ENCODE measurements at places on chromosomes 2 and 18. TPM values are rescaled to one million over a fixed set of nuclear protein-coding genes. Genes with fewer than 3 reads are reported as not detected.

POTEJ gene
- not detected for total RNA-seq

- no peak for DNase-seq
Observed at GRCh38 chr2:180573951-180574350, 406.5 kb upstream of the UBE2E3 start.

ERBB4 gene
- total RNA-seq = 0.34 TPM

DNA sequence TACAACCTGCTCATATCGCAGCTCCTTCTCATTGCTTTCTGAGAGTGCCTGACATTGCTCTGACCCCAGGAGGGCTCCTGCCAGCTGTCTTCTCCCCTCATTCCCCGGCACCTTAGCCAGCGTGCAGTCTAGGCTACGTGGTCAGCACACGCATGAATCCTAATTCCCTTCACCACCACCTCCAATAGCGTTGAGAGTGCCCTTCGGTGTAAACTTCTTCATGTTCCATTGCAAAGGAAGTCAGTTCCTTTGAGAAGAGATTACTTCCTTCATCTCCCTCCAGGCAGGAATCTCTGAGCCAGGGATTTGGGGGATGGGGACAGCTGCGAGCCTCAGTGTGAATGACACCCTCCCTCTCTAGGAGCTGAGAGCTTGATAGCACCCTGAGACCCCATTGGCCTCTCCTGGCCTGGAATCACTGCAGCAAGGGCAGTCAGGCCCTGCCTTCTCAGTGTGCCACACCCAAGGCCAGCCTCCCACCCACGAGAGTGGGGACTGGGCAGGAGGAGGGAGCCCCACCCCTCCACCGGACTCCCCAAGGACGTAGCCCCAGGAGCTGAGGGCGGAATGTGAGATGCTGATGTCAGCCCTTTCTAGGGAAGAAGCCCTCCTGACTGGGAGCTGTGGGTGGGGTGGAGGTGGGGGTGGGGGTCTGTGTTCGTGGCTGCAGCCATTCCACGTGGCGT, 53.4 kb downstream of the SLC66A2 start:
- no peak for DNase-seq

DNA sequence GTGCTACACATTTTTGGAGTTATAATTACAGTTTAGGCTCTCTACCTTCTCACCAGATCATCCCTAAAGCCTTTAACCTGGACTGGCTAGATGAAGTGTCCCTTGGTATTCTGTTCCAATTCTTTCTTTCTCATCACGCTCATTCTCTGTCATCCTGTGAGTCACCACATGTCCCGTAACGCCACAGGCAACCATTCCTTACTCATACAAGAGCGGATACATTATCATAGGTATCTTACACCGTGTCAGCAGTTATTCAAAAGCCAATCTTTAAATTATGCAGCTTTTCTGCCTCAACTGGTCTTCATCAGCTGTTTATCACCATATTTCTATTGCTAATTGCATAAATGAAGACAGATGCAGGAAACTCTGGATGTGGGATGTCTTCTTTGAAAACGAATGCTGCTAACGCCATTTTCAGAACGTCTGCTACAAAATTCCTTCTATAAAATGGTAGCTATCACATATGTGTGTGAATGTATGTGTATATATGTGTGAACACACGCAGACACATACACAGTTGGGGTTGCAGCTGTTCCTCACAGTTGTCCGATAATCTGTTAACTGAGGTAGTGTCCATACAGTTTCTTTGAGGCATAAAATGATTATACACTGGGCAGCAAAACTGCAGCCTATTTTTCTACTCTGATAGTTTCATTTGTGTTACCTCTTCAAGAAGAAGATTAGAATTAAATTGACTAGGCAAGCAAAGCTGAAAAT, 47.9 kb downstream of the EML6 start:
- DNase-seq = no peak

GRCh38 chr2:112803691-112804521, 19.6 kb upstream of the IL1A start:
- no peak for DNase-seq

DNA sequence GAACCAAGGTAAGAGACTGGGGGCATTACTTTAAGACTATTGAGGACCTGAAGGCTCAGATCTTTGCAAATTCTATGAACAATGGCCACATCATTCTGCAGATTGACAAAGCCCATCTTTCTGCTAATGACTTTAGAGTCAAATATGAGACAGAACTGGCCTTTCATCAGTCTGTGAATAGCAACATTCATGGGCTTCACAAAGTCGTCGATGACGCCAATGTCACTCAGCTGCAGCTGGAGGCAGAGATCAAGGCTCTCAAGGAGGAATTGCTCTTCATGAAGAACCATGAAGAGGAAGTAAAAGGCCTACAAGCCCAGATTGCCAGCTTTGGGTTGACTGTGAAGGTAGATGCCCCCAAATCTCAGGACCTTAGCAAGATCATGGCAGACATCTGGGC, 43.8 kb upstream of the SLC4A10 start:
- DNase-seq = no peak

MBOAT2 gene
- total RNA-seq = 23.4 TPM

DNA sequence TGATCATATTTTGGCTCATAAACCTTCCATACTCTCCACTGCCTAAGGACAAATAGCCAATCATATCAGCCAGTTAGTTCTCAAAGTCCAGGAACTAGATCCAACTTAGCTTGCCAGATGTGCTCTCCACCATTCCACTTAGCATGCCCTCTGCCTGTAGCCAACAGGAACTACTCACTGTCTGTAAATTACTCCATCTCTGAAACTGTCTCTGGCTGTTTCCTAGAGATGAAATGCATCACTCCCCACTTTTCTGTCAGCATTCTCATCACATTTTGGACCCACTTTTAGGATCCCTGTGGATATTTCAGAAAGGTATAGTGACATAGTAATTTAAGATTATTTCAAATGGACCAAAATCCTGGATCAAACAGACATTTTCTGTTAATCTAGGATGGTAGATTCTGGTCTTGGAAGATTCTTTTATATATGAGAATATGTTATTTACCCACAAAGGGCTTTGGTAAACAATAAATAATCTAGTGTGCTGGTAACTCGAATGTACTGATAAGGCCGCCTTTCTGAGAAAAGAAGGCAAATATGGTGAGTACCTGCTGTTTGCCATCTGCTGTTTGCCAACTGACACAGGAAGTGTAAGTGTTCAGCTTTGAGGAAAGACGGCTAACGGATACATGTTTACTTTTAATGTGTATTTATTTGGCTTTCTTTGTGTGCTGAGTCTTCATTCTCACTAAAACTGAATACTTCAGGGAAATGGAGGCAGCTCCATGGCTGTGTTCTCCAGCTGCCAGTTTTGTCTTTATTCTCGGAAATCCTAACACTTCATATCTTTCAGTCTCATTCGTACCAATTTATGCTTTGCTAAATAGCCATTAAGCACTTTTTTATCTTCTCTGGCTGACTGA, 79.5 kb downstream of the EVA1A start:
- no peak for DNase-seq

ABCG5 gene
- not detected for total RNA-seq

CDH7 gene
- total RNA-seq = 1.5 TPM

FLACC1 gene
- 0.80 TPM for total RNA-seq

DNA sequence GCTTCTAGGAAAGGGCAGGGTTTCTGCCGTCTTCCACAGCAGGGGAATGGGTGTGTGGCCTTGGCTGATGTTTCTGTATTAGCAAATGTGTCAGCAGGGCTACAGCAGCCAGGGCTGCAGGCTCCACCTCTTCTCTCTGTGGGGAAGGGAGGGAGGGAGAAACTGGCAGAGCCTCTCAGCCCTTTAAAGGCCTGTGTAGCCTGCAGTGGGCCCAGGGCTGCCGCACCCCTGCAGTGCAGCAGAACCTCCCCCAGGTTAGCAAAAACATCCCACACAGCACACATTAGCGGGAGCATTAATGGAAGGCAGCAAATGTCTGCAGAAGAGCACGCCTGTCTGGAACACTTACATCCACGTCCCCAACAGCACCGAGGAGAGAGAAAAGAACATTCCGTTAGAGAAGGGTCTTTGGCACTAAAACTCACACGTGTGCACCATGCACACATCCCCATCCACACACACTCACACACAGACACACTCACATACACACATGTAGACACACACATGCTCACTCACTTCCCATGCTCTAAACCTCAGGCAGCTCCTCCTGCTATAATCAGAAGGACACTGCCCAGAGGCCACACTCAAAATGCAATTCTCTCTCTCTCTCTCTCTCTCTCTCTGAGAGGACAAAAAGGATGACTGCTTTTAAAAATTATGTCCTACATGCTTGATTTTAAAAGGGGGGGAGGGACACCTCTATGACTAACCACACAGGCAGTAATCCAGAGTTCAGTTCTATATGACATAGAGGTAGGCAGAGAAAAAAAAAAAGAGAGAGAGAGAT, 24.1 kb downstream of the MRPL35 start:
- no peak for DNase-seq

DNA sequence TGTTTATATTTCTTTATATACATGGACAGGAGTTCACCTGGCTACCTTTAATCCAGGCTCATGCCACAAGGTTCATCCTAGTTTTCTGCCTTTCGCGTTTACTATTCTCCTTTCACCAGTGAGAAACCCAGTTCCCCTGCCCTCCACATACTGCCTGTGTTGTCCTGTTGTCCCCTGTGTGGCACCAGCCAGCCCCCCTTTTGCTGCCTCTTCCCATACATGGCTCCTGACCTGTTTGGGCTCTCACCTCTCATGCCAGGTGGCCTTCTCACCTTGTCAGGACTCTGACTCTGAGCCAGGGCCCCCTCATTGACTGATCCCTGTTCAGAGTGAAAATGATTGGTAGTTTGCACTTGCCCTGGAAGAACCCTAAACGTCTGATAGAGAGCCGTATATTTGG, 13.6 kb downstream of the ASB1 start:
- DNase-seq = no peak

GRCh38 chr2:182321096-182321495, 105.7 kb downstream of the PDE1A start:
- no peak for DNase-seq

GRCh38 chr2:128196471-128196931, 105.5 kb downstream of the UGGT1 start:
- no peak for DNase-seq

DNA sequence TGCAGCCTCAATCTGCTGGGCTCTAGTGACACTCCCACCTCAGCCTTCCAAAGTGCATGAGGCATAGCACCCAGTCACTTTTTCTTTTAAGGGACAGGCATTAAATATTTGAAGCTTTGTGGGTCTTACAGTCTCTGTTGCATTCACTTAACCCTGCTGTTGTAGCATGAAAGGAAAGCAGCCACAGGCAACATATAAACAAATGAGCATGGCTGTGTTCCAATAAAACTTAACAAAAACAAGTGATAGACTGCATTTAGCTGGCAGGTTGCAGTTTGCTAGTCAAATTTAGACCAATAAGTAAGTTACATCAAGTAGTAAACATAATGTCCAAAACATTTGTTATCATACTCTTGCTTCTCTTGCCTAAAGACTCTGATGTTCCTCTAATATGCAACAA, 297.3 kb upstream of the MMADHC start:
- no peak for DNase-seq

IGFBP5 gene
- 2.5 TPM for total RNA-seq

UGT1A10 gene
- not detected for total RNA-seq

GRCh38 chr2:105369777-105370690, 28.8 kb downstream of the FHL2 start:
- DNase-seq = peak; percentile 75

OTOF gene
- not detected for total RNA-seq

GRCh38 chr2:237450583-237450982, 36.5 kb upstream of the MLPH start:
- no peak for DNase-seq

FOXD4L1 gene
- not detected for total RNA-seq

DNA sequence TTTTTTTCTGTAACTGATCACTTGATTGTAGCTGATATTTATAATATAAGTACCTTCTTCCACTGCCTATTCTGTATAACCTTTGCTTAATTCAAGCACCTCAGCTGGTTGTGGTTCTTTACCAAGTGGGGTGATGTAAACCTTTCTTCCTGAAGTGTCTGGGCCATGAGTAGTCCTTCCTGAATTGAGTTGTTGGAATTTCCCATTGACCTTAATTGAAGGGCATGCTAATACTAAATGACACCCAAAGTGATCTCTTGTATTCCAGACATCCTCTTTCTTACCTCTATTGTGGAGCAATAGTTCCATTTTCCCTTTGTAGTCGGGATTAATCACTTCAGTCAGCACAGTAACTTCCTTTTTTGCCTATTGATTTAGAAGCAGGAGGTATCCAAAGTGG, 1496.8 kb upstream of the CELF4 start:
- no peak for DNase-seq

- DNase-seq = no peak
Observed at GRCh38 chr2:213806125-213806726, 522.0 kb downstream of the SPAG16 start.

- no peak for DNase-seq
Observed at GRCh38 chr18:8787794-8788193, 82.4 kb downstream of the MTCL1 start.

DNA sequence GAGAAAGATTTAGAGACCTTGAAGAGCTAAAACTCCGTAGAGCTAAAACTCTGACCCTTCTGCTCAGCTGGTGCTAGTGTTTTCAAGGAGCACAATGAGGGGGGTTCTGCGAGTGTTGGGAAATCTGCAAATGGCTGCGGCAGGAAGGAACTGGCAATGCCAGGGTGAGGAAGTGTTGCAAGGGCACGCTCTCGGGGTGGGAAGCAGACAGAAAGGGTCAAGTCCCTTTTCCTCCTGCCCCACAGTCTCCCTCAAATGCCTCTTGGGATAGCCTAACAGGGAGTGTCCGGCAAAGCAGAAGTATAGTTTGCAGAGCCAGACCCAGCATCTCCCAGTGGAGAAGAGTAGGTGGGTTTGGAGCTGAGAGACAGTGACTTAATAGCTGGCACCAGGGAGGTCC, 60.5 kb downstream of the NCAPH start:
- no peak for DNase-seq

DNA sequence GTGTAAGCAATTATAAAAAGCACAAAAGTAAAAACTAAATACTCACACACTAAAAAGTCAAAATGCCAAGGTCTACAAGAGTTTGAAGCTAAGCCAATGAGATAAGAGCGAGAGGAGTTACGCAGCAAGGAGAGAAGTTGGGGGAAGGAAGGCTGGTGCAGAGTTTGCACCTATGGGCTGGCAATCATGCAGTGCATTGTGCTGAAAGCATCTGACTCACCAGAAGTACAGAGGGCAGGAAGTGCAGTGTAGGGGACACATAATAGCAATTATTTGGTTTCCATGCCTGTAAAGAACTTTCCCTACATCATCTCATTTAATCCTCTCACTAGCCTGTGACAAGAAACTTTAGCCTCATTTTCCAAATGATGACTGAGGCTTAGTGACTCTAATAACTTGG, 142.7 kb upstream of the KYNU start:
- DNase-seq = no peak

ATP6V1C2 gene
- total RNA-seq = 0.74 TPM

Data from H1 (cell line).